ENCODE measurements at places on chromosomes 6 and 20.

GRCh38 chr20:38320221-38320620, 16.3 kb downstream of the BPI start:
- DNase-seq, result no peak

DNA sequence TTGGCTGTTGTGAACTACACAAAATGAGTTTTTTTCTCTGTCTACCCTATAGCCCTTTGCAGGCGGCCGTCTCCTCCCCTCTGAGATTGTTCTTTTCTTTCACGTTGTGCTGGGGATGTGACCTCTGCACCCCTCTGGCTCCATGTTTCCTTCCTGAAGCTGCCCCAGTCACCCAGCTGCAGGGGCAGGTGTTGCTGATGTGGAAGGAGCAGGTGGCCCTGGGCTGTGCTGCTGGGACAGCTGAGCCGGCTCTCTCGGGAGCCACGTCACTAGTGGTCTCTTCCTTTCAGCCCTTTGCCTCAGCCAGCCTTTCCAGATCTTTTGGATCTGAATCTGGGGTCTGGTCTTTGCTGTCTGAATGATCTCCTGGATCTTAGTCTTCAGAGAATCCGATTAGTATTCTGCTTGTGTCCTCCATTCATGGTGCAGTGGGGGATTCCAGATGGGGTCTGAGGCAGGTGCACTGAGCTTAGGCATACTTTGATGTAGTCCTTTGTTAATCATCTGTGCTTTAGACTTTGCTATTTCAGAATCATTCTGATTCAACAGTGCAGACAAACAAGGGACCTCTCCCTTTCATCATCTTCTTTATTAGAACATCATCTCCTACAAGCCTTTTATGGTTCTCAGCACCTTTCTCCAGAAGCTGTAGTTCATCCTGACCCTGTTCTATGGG, 31.4 kb downstream of the TMEM181 start:
- DNase-seq, result no peak

GRCh38 chr6:43900560-43900915, 130.5 kb downstream of the VEGFA start:
- DNase-seq, result no peak

- DNase-seq, result no peak
Measured at GRCh38 chr6:128139519-128139918, 238.7 kb upstream of the THEMIS start.
